ENCODE measurements at places on chromosomes 3 and 15.

DNA sequence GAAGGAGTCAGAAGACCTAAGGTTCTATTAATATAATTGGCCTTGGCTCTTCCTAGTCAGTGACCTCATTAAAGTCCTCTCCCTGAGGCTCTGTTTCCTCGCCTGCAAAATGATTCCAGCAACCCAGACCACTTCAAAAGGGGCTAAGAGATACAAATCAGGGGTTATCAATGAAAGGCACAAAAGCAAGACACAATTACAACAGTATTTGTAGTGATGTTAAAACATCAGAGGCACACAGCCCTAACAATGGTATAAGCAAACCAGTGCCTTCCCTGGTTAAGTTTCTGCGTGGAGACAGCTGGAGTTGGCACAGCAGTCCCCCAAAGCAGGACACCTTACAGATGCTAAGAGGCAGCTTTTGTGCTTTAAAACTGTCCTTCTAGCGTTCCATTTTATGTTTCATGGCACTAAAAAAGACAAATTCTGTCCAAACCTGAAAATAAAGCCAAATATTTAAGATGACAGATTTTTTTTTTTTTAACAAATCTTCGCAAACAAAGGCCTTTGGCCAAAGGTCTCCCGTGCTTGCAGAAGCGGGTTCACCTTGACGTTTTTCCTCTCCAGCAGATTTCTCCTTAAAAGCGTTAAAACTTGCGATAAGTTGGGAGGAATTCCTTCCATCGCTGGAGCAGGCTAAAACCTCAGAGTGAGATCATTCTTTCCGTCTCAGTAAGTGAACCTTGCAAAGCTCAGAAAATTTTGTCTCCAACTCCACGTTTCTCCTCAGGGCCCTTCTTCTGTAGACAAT is 999 bp downstream of the ZNF280D start:
- DNase-seq: no peak

- DNase-seq: no peak
Observed at GRCh38 chr15:65612949-65613744, 2.2 kb upstream of the INTS14 start.

- DNase-seq: no peak
Observed at GRCh38 chr3:10744098-10744465, 71.9 kb upstream of the SLC6A11 start.

DNA sequence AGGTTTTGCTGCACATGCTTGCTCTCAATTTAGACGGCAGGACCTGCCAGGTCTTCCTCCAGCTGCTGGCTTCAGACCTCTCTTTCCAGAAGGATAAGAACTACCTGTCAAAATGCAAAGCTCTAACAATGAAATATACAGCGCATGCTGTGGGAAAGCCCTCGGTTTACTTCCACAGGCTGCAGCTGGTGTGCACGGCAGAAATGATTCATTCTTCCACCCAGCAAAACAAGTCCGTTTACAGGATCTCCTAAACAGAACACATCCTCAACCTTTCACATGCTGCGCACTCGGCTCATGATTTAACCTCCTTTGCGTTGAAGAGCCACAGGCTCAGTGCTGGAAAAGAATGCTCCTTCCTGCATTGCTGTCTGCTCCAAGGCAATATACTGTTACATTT is 92.4 kb upstream of the WNT5A start:
- no peak for DNase-seq

GRCh38 chr3:54831112-54831511 is 96.7 kb downstream of the LRTM1 start:
- DNase-seq: no peak

DNA sequence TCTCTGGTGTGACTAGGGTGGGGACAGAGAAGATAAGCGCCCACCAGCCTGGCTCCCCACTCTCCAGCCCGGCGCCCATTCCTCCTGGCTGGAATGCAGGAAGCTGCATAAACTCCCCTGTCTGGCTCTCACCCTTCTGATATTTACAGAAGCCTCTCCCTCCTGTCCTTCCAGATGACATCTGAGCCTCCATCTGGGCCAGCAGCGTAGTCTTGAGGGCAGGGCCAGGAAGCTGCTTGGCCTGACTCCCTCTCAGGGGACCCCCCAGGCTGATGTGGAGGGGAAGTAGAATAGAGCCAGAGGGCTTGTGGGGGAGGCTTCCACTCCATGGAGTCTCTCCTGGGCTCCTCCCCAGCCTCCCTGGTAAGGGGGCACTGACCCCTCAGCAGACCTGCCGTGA is 49.9 kb downstream of the LINGO1 start:
- no peak for DNase-seq

GRCh38 chr15:98938105-98938417 is 69.5 kb downstream of the PGPEP1L start:
- no peak for DNase-seq

DNA sequence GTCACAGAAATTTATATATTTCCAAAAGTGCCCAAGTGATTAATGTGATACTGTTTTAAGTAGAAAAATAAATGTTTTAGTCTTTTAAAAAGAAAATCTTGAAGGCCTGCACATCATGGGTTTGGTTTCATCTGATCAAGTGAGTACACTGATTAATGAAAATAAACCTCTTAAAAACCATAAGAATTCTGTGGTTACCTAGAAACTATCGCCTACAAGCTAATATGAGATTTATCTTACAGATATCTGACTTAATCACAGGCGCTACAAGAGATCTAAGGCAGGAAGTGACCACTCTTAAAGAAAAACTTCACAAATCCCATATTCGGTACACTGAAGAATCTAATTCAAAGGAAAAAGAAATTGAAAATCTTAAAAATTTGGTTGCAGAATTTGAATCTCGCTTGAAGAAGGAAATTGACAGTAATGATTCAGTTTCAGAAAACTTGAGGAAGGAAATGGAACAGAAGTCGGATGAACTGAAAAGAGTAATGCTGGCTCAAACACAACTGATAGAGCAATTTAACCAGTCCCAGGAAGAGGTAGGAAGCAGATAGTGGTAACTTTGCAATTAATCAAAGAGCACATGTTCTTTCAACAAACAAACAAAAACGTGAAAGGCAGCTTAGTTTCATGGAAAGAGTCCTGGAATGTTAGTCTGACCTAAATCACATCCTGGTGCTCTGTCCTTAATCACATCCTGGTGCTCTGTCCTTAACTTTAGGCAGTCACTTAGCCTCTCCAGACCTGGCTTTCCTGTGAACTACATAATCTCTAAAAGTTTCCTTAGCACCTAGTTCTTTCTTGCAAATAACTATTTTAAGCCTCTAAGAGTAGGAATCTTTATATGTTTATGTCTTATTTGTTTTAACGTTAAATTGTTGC is 131.8 kb downstream of the CCNL1 start:
- no peak for DNase-seq

GRCh38 chr3:69871251-69871650 is 128.3 kb upstream of the SAMMSON start:
- DNase-seq: no peak

DNA sequence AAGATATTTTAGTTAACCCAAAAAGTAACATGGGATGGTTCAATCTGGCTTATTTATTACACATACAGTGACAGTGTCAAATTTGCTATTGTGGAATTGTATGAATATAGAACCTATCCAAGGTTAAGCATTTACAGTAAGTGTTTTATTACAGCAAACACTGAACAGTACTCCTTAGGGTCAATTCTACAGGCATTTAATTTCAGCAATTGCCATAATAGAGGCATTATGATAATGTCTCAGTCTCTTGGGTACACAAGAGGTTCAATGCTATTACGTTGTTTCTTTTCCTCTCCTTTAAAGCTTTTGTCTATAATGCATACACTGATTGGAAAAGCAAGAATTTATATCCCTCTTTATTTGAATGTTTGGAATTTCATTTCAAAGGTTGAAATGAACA is 275.7 kb upstream of the NAALADL2 start:
- DNase-seq: no peak

DNA sequence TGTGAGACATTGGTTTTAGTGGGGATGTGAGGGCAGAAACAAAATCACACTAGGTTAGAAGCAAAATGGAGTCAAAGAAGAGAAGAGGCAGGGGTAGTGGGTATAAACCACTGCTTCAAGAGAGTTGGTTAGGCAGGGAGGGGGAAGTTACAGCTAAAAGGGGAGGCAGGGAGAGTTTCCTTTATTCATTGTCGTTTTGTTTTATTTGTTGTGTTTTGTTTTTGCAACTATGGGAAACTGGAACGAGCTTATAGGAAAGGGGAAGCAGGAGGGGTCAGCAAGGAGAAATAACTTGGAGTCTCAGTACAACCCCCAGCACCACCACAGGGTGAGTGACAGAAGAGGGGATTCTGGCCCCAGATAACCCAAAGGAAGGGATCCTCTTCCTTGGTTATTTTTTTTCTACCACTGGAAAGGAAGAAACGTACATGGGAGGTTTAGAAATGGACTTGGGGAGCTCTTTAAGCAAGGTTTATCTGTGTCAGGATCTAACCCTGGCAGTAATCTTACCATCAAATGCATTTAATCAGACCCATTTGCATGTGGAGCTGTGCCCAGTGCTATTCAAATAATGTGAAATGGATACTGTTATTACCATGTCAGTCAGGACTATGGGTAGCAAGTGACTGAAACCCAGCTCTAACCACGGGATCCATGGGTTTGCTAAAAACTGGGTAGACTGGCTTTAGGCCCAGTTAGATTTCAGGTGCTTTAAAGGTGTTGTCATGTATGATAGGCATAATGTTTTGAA is 68.7 kb downstream of the CCNL1 start:
- no peak for DNase-seq

GRCh38 chr15:34582461-34583371 is 735 bp downstream of the GOLGA8B start:
- DNase-seq: no peak

DNA sequence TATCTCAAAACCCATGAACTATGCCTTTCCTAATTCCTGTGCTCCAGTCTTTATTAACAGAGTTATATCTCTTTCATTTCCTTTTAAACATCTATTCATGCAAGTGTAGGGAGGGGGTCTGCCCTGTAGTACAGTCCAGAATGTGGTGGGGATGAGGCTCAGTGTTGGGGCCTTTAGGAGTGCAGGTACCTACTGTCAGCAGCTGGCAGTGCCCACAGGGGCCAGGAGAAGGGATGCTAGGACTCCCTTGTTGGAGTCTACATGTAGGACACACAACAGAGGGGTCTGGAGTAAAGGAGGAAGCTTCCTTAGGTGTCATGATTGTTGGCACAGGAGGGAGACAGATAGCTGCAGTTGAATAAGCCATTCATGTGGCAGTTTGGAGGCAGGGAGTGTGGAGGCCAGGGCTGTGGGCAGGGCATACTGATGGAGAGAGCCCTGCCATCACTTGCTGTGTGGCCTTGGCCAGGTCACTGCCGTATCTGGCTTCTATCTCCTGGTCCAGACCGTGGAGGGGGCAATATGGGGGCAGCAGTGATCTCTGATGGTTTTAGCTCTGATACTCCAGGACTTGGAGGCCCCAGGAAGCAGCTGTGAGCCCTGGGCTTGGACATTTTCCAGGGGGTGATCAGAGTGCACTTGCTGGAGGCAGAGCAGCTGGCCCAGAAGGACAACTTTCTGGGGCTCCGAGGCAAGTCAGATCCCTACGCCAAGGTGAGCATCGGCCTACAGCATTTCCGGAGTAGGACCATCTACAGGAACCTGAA is 29.5 kb downstream of the ESYT3 start:
- DNase-seq: no peak

DNA sequence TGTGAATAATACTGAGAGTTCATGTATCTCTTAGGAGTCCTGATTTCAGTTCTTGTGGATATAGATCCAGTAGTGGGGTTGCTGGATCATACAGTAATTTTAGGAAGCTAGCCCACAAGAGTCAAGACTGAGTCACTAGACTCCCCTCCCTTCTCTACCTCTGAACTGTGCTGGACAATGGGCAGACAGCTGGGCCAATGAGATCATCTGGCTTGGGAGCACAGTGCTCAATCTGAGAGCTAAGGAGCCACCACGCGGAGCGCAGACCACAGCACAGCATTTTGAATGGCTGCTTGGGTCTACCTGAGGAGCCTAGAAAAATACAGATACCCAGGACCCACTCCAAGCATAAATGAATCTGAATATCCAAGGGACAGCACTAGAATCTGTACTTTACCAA is 32.5 kb downstream of the WNT5A start:
- DNase-seq: no peak

DNA sequence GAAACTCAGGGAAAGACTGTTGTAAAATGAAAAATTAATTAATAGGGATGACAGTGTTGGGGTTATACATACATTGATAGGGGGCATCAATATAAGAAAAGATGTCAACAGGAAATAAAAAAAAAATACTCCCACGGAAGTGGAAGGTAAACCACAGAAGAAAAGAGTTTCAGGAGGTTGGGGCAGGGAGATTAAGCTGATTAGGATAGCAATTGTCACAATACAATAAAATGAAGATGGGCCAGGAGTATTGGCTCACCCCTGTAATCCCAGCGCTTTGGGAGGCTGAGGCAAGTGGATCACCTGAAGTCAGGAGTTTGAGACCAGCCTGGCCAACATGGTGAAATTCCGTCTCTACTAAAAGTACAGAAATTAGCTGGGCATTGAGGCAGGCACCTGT is 536.1 kb downstream of the AGBL1 start:
- no peak for DNase-seq

GRCh38 chr3:35737527-35737926 is 98.2 kb downstream of the ARPP21 start:
- DNase-seq: no peak

DNA sequence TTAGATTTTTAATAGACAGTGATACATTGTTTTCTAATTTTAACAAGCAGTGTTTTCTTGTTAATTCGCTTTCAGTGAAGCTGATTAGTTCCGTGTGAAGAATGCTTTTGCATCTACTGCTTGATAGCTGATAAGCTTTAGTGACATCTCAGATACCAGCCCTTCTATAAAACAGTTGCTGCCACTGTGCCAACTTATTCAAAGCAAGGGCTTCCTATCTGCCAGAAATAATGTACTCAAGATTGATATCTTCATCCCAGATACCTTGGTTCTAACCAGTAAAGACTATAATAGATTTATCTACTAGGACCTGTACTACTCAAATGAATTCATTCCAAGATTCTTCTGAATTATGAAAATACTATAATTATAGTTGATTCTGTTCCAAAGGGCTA is 30.4 kb downstream of the RARB start:
- DNase-seq: no peak

- DNase-seq: peak; percentile 20
Observed at GRCh38 chr15:72227192-72227586, 3.8 kb downstream of the PKM start.
